AG09319 (cell line): ENCODE measurements at places on chromosomes 1 and 21.

DNA sequence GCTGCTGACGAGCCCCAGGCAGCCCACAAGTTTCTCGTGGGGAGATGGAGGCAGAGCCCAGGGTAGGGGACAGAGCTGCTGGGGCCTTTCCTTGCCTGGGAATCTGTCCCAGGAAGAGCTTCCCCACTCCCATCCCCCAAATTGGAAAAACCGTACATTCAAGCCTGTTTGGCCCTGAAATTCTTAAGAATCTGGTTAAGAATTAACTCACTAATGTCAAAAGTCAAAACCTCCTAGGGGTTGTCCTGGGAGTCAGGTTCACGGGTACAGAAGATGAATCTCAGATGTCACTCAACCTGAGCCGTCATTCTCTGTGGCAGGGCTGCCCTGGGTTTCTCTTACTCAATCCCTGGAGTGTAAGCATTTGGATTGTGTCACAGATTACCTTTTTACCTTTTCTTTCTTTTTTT is 8.4 kb downstream of the C1orf115 start:
- no peak for DNase-seq

- DNase-seq: no peak
Observed at GRCh38 chr1:180365039-180365438, 135.0 kb downstream of the LHX4 start.

GRCh38 chr1:99650773-99651437 is 5.0 kb downstream of the PALMD start:
- DNase-seq: no peak

DNA sequence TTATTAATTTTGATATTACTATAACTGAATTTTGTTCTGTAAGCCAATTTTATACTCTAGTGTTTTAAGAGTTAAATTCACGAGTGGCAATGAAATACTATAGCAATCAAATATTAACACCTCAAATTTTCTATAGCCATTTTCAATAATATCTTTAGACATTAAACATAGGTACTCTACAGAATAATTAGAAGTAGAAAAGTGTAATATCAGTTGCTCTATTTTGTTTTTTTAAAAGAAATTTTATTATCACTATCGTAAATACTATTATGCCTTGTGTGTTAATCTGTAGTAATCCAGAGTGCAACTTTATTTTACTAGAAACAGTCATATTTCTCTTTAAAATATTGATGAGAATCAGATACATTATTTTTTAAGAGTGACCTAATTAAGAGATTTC is 691.2 kb downstream of the USP25 start:
- DNase-seq: no peak

- DNase-seq: no peak
Observed at GRCh38 chr1:205216588-205216987, 5.1 kb upstream of the DSTYK start.

DNA sequence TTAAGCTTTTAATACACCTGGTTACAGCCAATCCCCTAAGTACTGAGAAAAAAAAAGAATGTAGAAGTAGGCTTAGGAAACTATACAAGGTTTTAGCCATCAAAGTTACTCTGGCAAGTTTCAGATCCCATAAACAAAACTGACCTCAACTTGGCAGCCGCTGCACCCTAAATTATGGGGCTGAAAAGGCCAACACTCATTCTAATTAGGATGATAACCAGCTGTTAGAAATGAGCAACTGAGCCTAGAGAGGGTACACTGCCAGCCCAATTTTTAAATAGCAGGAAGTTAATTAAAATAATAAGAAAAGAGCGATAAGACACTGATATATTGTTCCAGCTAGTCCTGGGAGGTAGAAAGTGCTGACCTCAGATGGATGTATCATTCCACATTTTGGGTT is 105.7 kb upstream of the VAV3 start:
- DNase-seq: no peak

GRCh38 chr21:36811762-36812161 is 112.8 kb downstream of the SIM2 start:
- DNase-seq: no peak

GRCh38 chr1:202592146-202592545 is 118.1 kb downstream of the SYT2 start:
- no peak for DNase-seq

GRCh38 chr1:67242016-67242415 is 65.7 kb upstream of the IL12RB2 start:
- DNase-seq: no peak

- DNase-seq: no peak
Observed at GRCh38 chr1:24406788-24407187, 6.8 kb downstream of the STPG1 start.

- no peak for DNase-seq
Observed at GRCh38 chr21:43603641-43604504, 55.4 kb downstream of the HSF2BP start.

DNA sequence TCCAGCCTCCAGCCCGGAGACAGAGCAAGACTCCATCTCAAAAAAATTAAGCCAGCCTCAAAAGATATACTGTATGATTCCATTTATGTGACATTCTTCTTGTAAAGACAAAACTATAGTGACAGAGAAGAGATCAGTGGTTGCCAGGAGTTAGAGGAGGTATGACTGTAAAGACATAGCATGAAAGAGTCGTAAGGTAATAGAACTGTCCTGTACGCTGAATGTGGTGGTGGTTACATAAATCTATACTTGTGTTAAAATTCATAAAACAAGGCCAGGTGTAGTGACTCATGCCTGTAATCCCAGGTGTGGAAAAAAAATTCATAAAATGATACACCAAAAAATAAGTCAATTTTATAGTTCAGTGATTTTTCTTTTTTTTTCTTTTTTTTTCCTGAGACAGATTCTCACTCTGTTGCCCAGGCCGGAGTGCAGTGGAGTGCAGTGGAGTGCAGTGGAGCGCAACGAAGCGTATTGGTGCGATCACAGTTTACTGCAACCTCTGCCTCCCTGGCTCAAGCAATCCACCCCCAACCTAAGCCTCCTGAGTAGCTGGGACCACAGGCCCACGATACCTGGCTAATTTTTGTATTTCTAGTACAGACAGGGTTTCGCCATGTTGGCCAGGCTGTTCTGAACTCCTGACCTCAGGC is 84.9 kb upstream of the CXADR start:
- DNase-seq: no peak

DNA sequence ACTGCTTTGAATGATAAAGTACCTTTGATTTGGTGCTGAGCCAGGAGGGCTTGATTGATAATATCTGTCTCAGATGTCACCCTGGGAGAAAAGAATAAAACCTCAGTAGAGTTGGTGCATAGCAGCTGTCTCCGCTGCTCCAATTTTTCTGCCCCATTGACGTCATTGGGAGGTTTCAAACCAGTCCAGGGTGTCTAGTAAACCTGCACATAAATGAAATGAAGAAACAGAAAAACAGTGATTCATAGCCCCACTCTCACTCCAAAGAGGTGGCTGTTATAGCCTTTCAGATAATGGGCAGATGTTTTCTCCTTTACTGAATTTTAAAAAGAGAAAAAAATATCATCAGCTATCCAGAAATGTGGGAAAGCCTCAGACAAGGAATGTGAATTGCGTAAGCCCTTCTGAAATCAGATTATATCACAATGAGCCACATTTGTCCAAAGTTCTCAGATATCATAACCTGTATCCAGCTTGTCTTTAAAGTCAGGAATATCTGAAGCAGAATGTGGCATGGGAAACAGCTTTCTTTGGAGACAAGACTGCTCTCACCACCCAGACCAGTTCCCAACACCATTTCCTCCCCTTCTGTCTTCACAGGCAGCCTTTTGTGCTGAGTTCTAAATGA is 351.3 kb upstream of the SGIP1 start:
- no peak for DNase-seq

DNA sequence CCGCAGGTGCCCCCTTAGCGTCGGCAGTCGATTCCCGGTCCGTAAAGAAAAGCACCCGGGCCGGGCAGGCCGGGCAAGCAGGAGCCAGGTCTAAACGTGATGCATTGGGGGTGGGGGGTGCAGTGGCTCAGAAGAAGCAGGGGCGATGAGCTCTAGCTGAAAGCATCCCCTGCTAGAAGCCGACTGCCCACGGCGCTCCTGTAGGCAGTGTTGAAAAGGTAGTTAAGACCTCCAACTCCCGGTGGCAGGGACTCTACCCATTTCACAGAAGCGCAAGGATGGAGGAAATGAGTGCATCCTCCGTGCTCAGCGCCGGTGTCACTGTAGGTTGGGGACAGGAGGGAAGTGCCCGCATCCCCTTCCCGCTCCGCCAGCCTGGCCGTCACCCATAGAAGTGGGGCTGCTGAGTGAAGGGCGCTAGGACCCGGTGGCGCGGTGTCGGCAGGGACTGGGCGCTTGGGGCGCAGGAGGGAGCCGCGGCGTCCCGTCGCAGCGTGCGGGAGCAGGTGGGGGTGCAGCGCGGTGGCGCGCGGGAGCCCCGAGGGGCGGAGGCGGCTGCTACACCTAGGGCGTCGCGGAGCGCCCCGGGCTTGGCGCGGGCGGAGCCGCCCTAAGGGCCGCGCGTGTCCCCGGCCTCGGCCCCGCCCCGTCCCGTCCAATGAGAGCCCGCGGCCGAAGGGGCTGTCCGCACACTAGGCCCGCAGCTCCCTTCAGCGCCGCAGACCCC is at the start of gene WNT2B:
Gene WNT2B (plus strand): TSS at position 688 of the 727 bp plus-strand sequence. CDS start 298 bp downstream, outside the sequence.
- no peak for DNase-seq

DNA sequence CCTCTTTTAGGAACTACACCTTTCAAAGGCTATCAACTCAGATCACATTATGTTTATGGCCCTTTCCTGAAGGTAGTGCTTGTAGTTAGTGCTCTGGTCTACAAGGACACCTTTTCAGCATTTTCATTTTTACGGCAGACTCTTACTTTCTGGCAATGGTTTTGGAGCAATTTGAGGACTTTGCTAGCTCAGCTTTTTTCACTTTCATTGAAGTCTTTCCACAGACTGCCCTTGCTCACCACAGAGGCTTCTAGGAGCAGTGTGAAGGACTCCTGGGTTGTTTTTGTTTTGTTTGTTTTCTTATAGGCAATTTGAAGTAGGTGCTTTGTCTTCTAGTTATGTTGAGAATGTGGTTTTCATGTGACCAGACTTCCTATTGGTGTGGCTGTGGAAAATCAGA is 43.1 kb downstream of the CD55 start:
- no peak for DNase-seq

DNA sequence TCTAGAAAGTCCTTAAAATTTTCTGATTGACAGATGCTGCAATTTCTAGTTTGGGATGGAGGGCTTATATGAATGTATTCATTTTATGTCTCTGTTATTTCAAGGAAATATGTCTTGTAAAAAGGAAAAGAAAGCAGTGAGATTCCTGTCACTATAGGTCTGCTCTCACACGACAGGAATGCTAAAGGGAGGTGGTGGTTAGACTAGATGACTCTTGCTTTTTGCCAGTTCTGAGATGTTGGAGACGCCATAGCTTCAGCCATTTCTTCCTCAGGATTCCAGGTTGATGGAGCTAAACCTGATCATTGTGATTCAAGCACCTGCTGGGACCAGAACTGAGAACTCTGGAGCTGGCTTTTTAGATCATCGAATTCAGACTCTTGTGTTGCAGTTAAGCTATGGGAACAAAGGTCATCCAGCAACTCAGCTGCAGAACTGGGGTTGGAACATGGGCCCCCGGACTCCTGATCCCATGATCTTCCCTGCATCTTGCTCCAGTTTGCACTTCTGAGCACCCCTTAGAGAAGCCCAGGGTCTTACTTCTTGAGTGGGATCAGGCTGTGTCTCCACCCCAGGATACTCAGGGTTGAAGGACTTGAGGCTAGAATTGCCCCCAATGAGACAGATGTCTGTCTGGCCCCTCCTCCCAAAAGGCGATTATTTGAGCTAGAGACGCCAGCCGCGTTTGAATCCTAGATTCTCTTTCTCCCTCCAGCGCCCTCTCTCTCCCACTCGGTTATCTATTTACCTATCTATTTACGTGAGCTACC is 46.7 kb upstream of the FOXO6 start:
- DNase-seq: no peak

- DNase-seq: no peak
Observed at GRCh38 chr1:17759114-17759513, 4.0 kb downstream of the ACTL8 start.

DNA sequence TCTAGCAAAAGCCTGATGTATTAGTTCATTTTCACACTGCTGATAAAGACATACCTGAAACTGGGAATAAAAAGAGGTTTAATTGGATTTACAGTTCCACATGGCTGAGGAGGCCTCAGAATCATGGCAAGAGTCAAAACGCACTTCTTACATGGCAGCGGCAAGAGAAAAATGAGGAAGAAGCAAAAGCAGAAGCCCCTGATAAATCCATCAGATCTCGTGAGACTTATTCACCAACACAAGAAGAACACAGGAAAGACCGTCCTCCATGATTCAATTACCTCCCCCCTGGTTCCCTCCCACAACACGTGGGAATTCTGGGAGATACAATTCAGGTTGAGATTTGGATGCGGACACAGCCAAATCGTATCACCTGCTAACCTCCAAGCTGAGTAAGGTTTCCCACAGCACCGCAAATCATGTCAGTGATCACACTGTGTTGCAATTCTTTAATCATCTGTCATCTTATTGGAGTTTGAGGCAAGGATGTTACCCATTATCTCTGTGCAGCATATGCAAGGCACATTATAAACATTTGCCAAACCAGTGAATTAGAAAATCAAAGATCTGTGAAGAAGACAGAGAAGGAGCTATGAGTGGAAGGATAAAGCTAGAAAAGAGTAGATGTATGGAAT is 128.5 kb downstream of the ZNF281 start:
- DNase-seq: no peak

DNA sequence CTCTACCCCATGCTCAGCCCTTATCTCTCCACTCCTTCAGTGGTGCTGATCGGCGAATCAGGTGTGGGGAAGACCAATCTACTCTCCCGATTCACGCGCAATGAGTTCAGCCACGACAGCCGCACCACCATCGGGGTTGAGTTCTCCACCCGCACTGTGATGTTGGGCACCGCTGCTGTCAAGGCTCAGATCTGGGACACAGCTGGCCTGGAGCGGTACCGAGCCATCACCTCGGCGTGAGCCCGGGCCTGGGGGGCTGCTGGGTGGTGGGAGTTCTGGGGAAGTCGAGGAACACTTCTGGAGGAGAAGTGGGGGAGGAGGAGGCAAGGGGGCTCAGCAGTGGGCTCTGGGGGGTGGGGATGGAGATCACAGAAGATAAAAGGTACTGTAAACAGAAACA is 4.9 kb downstream of the RAB25 start:
- DNase-seq: no peak

DNA sequence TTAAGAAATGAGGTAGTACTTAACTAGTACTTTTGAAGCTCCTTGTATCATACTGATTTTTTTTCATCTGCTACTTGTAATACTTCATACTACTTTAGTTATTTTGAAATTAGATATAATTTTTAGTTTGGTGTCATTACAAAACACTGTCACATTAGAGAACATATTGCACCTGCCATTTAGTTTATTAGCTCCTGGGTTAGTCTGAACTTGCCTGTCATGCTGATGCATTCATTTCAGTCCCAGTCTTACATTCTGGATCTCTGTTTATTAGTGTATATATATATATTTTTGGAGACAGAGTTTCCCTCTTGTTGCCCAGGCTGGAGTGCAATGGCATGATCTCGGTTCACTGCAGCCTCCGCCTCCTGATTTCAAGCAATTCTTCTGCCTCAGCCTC is 50.3 kb downstream of the DYRK1A start:
- DNase-seq: no peak

GRCh38 chr1:31505911-31506497 is 70.3 kb upstream of the TINAGL1 start:
- DNase-seq: peak; percentile 29

- peak; percentile 39 for DNase-seq
Observed at GRCh38 chr1:22739648-22740385, 29.2 kb downstream of the EPHB2 start.
